Activated CD4-positive, alpha-beta T cell treated with anti-CD3 and anti-CD28 coated beads, Interleukin-2, amount 50 U/mL, for 16 hours (primary cell): ENCODE measurements at places on chromosomes 2 and 18.

DNA sequence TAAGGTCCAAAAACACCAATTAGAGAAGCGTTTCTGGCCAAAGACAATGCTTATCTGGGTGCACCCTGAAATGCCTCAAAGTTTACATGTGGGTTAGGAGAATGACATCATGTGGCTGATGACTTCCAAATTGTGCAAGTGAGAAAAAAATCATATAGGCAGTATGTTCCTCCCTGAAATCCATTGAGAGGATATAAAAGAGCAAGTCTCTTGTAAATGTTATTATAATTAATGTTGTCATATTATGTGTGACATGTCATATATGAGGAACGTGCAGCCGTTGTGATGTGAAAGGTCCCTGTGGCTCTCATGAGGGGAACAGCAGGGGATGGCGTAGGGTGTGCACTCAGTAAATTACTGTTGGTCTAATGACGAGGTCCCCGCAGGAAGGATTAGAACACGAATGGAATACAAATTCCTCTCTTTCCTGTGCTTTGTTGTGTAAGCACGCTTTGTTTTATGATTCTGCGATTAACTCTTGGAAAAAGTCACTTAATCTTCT lies 290.8 kb downstream of the PRKCE start:
- no peak for DNase-seq

DNA sequence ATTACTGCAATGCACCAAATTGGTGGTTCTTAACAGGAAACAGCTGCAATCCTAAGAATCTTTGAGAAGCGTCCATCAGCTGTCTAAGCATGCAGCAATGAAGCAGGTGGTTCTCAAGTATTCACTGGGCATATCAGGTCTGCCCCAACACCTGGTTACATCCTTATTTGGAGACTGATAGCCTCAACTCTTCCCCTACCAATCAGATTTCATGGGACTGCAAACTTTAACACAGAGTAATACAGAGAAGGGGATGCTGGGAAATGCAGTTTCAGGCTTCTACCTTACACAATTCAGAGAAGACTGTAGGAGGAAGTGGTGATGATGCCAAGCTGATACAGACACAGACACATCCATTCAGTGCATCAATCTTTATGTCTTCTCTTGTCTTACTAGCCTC lies 240.5 kb downstream of the BCL2 start:
- DNase-seq: peak; percentile 37

DNA sequence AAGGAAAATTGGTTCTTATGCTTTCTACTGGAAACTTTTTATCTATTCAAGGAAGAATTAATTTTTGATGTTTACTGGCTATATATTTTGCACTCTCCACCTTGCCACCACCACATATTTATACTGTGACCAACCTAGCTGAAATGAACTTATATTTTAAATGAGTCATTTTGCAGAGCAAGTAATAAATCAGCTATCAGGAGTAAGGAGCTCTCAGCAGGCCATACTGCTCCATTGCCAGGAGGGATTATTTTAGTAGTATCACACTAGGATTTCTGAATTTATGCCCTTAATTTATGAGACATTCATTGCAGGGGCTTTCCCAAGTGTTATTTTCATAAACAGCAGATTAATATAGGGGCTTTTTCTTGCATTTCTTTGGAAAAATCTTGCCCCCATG lies 125.8 kb upstream of the CYP1B1 start:
- no peak for DNase-seq

- no peak for DNase-seq
These were observed 132.9 kb downstream of the BARD1 start for GRCh38 chr2:214676421-214677089.

- DNase-seq: no peak
These were observed 75.7 kb downstream of the RNF152 start for GRCh38 chr18:61817086-61817485.

DNA sequence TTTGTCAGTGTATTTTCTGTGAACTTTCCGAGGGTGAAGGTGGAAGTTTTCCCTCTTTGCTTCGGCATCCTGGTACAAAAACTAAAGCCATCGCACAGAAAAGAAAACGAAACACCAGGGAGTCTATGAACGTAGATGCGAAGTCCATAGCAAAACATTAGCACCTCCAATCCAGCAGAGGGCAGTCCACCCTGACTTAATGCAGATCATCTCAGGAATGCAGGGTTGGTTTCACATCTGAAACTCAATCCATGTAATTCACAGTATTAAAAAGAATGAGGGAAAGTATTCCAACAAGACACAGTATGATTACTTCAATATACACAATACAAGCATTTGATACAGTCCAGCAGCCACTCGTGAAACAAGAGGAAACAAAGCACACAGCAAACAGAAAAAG lies 70.8 kb downstream of the RTP5 start:
- no peak for DNase-seq

GRCh38 chr18:33184175-33184574 lies 256.3 kb downstream of the CCDC178 start:
- DNase-seq: no peak

DNA sequence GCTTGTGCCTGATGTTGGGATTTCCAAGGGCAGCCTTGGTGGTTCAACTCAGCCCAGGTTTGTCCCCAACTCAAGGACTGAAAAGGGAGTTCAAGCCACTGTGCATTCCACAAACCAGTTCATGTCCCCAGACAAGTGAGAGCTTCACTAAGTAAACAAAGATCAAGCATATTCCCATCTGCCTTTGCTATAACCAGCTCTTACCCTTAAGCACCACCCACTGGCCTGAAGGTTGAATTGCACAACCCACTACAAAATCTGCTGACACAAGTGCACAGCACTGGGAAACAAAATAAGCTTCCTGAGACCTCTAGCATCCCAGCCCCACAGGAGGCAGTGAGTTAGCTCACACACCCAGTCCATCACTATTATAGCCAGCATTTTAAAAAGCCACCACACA lies 516.7 kb downstream of the NR4A2 start:
- DNase-seq: peak; percentile 19

GRCh38 chr18:62928326-62928725 lies 213.0 kb downstream of the PHLPP1 start:
- no peak for DNase-seq

DNA sequence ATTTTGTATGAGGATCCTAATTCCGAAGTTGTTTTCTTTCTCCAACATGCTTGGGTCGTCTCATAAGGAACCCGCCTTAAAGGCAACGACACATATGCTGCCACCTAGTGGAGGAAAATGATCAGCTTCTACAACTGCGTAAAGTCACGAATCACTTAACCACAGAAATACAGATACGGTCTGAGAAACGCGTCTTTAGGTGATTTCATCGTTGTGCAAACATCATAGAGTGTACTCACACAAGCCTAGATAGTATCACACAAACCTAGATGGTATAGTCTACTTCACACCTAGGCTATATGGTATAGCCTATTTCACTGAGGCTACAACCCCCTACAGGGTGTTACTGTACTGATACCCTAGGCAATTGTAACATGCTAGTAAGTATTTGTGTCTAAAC lies 13.1 kb downstream of the GNLY start:
- DNase-seq: peak; percentile 88

GRCh38 chr2:121491518-121491917 lies 39.2 kb upstream of the RNU4ATAC start:
- DNase-seq: no peak

DNA sequence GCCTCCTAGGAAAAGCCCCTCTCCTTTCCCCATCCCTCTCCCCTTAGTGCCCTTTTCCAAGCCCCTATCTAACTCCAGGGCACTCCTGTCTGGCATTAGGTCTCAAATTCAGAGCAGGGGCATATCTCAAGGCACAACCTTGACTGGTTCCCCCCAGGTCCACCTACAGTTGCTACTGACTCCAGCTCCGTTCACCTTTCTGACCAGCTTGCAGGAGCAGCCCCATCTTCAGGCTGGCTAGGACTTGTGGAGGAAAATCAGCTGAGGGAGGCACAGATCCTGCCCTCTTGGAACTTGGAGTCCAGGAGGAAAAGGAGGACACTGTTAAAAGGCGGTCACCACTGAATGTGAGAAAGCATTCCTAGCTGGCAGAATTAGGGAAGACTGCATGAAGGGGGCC lies 152.4 kb downstream of the ZFP36L2 start:
- DNase-seq: no peak

- DNase-seq: no peak
These were observed 305.1 kb upstream of the GULP1 start for GRCh38 chr2:187986390-187987105.

GRCh38 chr18:47343291-47343690 lies 91.8 kb upstream of the SKOR2 start:
- no peak for DNase-seq

GRCh38 chr2:85994421-85994777 lies 105.6 kb upstream of the ST3GAL5 start:
- no peak for DNase-seq

GRCh38 chr2:180394305-180394704 lies 387.2 kb upstream of the CWC22 start:
- no peak for DNase-seq

GRCh38 chr18:4455113-4455811 lies at the start of gene DLGAP1:
DLGAP1 (minus strand) TSS chr18:4455307.
- no peak for DNase-seq

GRCh38 chr2:43178602-43179542 lies 47.5 kb downstream of the ZFP36L2 start:
- DNase-seq: no peak

- no peak for DNase-seq
These were observed 317.2 kb upstream of the ID2 start for GRCh38 chr2:8364668-8365067.

DNA sequence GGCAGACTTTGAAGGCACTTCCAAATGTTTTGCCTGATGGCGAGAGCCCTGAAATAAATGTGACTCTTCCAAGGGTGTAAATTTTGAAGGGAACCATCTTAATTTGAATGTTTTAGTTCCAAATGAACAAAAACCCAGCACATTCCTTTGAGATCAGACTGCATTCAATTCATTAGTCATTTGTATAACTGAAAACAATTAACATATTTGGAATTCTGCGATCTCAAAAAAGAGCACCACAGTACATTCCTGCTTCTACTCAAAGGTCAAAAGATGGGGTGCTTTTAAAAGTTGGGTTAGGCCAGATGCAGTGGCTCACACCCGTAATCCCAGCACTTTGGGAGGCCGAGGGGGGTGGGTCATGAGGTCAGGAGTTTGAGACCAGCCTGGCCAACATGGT lies 38.2 kb upstream of the CHRNA1 start:
- DNase-seq: no peak

- no peak for DNase-seq
These were observed 58.7 kb downstream of the THADA start for GRCh38 chr2:43537137-43537536.

DNA sequence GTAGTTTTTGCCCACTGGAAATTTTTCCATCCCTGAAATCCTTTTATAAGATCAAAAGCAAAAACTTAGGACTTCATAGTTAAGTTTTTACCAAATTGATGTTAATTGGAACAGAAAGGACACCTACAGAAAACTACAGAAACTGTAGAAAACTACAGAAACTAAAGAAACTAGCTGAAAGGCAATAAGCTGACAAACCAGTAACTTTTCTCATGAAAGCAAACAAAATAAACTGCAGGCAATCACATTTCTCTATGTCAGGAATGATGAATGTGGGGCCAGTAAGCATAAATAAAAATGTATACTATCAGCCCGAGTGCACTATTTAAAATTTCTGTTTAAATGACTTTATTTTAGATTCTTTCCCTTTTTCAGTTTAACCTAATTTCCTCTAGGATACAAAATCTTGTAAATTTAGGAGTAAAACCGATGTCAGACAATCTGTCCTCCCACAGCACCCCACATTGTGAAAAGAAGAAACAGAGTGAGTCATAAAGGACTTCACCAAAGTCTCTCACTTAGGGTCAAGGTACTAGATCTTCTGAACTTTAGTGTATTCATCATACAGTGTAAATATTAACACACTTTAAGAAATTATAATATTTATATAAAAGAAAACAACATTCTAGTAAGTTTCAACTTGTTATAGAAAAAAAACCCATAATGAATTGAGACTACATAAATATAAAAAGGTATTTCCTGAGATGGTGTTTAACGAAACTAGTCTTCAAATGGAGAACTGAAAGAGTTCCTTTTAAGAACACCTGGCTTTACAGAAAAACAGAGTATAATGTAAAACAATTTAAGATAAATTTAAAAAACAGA lies 46.6 kb downstream of the USP40 start:
- peak; percentile 7 for DNase-seq

DNA sequence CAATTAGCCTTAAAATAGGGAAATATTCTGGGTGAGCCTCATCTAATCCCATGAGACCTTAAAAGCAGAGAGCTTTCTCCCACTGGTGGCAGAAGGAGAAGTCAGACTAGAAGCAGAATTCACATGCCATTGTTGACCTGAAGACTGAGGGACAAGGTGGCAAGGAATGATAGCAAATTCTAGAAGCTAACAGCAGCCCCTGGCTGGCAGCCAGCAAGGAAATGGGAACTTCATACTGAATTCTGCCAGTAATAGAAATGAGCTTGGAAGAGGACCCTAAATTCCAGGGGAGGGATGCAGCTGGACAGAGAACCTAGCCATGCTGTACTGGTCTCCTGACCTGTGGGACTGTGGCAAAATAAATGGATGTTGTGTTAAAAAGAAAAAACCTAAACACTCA lies 19.5 kb downstream of the B3GNT7 start:
- DNase-seq: no peak

DNA sequence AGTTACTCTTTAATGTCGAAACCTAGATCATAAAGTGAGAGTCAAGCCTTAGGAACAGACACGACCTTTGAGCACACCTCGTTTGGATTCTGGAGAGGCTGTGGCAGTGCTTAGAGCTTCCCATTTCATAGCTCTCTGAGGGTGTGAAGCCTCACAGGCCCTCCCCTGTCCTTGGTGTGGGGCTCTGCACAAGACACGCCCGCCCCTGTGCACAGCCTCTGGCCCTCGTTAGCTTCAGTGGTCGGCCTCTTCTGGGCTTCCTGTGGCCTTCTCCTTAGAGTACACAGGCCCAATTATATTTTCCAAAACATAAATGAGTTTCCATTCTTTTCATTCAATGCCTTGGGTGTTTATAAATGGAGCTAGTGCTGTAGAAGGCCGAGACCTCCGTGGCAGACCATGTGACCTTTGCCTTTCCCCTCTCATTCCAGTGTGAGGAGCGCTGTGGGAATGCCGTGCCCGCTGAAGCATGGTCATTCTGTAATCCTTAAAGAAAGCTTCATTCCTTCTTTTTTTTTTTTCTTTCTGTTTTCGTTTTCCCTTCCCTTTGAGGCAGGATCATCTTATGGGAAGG lies 208.6 kb downstream of the DCDC2C start:
- no peak for DNase-seq

DNA sequence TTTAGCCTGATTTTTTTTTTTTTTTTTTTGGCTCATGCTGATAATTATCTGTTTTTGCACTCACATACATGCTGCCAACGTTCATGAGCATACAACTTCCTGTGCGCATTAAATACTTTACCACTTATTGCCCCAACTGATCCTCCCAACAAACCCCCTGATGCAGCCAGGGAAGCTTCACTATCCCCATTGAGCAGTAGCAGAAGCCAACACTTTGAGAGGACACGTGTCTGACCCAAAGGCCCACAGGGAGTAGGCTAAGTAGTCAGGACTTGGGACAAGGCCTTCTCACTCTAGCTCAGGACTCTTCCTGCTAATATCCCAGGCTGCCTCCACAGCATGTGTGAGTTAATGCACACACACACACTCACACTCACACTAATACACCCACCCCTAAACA lies 36.2 kb upstream of the MAT2A start:
- no peak for DNase-seq
